Tibial nerve (tissue), 4 donors: ENCODE measurements at places on chromosomes 2 and 18.

DNA sequence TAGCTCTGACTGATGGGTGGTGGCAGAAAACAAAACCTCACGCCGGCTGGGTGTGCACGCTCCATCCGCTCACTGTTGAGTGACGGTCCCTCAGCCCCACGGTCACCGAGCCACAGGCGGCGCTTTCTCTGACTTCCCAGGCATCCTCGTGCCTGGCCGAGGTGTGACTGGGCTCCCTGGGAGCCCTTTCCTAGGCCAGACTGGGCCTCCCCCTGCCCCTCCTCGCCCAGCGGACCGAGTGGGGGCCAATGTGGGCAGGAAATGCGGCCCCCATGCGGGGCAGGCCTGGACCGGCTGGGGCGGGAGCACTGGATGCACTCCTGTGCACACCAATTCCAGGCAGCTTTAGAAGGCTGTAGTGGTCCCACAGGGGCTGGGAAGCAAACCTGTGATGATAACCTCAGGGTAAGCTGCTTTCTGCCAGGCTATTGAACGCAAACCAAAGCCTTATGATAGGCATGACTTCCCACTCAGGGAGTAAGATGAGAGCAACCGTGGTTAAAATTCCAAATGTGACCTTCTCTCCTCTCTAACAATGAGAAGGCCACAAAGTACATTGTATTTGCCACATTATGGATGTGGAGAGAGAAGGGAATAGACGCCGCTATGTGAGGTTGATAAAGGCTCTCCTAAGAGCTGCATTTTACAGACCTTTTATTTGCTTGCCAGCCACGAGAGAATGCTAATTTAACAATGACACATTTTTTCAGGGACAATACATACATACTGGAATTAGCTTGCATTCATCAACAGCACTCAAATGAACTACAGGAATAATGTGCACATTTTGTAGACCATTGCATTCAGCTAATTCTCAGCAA, 83.9 kb upstream of the PGAP1 start:
- no peak overlapping the region for H3K27ac ChIP-seq
- no peaks in the 10 kb centered on the region for H3K4me1 ChIP-seq
- no peaks in the 10 kb centered on the region for H3K36me3 ChIP-seq
- no peak for DNase-seq

DNA sequence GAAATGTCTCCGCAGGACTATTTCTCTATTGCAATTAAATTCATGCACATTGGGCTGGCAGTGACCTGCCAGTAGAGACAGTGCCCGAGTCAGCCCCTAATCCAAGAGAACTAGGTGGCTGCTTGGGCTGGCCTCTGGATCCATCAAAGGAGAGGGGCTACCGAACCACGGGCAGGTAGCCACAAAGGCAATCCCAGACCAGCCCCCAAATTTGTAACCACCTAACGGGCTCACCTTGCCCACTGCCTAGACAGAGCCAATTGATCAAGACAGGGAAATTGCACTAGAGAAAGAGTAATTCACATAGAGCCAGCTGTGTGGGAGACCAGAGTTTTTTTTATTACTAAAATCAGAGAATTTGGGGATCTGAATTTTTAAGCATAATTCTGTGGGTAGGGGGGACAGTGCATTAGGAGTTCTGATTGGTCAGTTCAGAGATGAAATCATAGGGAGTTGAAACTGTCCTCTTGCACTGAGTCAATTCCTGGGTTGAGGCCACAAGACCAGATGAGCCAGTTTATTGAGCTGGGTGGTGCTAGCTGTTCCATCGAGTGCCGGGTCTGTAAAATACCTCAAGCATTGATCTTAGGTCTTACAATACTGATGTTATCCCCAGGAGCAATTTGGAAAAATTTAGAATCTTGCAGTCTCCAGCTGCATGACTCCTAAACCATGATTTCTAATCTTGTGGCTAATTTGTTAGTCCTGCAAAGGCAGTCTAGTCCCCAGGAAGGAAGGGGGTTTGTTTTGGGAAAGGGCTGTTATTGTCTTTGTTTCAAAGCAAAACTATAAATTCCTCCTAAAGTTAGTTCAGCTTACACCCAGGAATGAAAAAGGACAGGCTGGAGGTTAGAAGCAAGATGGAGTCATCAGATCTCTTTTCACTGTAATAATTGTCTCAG, 260.4 kb upstream of the SP5 start:
- H3K36me3 ChIP-seq = no peaks in the 10 kb centered on the region
- H3K4me1 ChIP-seq = no peaks in the 10 kb centered on the region
- no peak overlapping the region for H3K4me3 ChIP-seq
- no peak overlapping the region for H3K27ac ChIP-seq
- H3K27me3 ChIP-seq = no peaks in the 10 kb centered on the region

DNA sequence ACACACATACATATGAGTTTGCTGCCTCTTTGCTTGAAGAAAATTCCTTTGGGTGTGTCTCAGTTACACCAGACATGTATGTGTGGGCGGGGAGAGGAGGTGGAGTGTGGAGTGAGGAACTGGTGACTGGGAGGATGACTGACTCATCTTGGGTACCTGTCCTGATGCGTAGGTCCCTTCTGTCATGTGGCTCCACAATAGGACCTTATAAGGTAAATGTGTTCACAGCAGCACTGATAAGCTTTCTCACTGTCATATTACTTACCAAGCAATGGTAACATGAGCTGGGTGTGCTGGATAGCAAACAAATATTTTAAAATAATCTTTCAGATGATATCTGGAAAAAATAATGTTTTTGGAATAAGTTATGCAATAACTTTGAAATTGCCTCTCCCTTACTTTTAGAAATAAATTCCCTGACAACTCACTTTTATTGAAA, 45.1 kb downstream of the SLC9A2 start:
- DNase-seq = no peak
- H3K4me3 ChIP-seq = no peak overlapping the region
- H3K27me3 ChIP-seq = no peaks in the 10 kb centered on the region
- H3K36me3 ChIP-seq = no peaks in the 10 kb centered on the region

GRCh38 chr2:9590641-9591040, 35.0 kb upstream of the ADAM17 start:
- DNase-seq = no peak
- H3K27me3 ChIP-seq = no peaks in the 10 kb centered on the region
- H3K4me1 ChIP-seq = peaks cover 18% of the 10 kb centered on the region
- no peaks in the 10 kb centered on the region for H3K36me3 ChIP-seq

DNA sequence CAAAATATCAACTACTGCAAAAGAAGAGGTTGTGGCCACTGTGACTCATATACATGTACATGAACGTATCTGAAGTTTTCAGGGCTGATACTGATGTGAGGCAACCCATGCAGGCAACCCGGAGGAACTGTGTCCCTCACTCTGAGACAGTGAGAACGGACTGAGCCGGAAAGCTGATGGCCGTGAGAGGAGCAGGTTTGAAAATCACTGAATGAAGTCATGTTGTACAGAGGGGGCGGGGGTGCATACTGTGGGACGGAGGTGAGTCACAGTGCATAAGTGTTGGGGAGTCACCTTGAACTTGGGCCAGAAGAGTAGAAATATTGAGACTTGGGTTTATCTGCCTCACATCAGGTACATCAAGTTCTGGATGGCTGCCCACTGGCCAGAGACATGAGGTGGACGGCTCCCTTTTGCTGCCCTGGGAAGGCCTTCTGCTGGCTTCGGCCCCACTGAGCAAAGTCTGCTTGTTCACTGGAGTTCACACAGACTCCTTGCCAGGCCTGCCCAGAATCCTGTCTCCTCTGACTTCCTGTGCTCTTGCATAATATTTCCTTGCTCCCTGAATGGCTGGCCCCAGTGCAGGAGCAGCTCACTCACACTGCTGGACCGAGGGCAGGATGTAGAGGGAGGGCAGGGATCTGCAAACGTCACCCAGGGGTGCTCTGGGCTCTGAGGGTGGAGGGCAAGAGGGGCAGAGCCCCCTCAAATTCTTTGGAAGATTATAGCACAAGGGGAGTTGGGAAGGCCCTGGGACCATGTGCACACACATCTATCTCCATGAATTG, 18.1 kb downstream of the EPAS1 start:
- peaks cover 33% of the 10 kb centered on the region for H3K4me1 ChIP-seq
- peak overlapping the region; percentile 81 for H3K27ac ChIP-seq
- DNase-seq = peak; percentile 60
- H3K36me3 ChIP-seq = no peaks in the 10 kb centered on the region
- H3K27me3 ChIP-seq = no peaks in the 10 kb centered on the region
- no peak overlapping the region for H3K4me3 ChIP-seq

GRCh38 chr18:46750626-46751025, 6.2 kb downstream of the ST8SIA5 start:
- H3K4me3 ChIP-seq = no peak overlapping the region
- H3K27me3 ChIP-seq = peaks cover 19% of the 10 kb centered on the region
- H3K36me3 ChIP-seq = no peaks in the 10 kb centered on the region
- no peak for DNase-seq
- no peaks in the 10 kb centered on the region for H3K4me1 ChIP-seq

GRCh38 chr2:142881619-142882018, 4.2 kb downstream of the KYNU start:
- H3K27me3 ChIP-seq = no peaks in the 10 kb centered on the region
- no peak overlapping the region for H3K4me3 ChIP-seq
- no peaks in the 10 kb centered on the region for H3K36me3 ChIP-seq

DNA sequence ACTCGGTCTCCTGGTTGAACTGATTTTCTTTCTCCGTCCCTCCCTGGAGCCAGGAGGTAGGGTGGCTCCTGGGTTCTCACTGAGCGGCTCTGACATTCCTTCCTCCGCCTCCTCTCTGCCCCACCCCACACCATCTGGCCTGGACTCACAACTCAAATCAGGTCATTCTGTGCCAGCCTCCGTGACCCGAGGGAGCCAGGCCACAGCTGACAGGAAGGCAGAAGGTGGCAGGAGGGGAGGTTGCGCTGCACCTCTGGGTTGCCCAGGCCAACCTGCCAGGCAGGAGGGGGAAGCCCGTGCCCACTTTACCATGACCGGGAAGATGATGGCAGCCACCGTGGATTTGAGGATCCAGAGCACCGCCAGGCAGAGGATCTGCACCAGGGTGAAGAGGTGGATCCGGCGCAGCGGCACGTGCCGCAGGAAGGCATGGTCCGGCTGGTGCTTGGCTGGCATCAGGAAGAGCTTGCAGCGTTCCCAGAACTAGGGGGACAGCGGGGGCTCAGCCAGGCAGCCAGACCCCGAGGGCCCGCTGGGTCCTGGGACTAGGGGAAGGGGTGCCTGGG, 28.3 kb downstream of the MTHFD2 start:
- no peaks in the 10 kb centered on the region for H3K27me3 ChIP-seq
- DNase-seq = no peak
- H3K36me3 ChIP-seq = peaks cover 69% of the 10 kb centered on the region
- no peak overlapping the region for H3K27ac ChIP-seq
- H3K4me3 ChIP-seq = no peak overlapping the region
